ENCODE measurements at places on chromosomes 7 and 10.

DNA sequence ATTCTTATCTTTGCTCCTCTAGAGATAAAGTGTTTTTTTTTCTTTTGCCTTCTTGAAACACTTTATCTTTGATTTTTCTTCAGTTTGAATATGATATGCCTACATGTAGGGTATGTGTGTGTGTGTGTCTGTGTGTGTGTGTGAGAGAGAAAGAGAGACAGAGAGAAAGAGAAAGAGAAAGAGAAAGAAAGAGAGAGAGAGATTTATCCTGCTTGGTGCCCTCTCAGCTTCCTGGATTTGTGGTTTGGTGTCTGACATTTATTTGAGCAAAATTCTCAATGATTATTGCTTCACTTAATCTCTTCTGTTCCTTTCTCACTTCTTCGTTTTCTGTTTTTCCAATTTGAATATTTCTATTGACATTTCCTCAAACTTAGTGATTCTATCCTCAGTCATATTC, 60.3 kb downstream of the RAB18 start:
- no peak for DNase-seq

- DNase-seq: no peak
Measured at GRCh38 chr10:127041552-127041951, 136.3 kb downstream of the DOCK1 start.

DNA sequence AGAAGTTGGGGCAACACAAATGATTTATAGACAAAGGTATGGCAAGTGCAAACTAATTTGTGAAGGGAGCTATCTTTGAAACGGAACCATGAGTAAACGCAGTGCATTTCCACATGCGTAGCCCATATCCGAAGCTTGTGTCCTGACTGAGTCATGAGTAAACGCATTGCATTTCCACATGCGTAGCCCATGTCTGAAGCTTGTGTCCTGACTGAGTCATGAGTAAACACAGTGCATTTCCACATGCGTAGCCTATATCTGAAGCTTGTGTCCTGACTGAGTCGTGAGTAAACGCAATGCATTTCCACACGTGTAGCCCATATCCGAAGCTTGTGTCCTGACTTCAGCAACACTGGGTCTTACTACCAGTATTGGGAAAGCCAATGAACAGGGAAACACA, 95.0 kb downstream of the CELF2 start:
- no peak for DNase-seq

- DNase-seq: no peak
Measured at GRCh38 chr10:67017218-67017617, 91.4 kb downstream of the LRRTM3 start.

GRCh38 chr10:60572511-60573194, 183.0 kb upstream of the ANK3 start:
- DNase-seq: no peak
